Lung microvascular endothelial cell (primary cell): ENCODE measurements at places on chromosomes 6 and 20. TPM values are rescaled to one million over a fixed set of nuclear protein-coding genes. Genes with fewer than 3 reads are reported as not detected.

FLRT3 gene
- 0.87 and 3.4 TPM in 2 replicates for total RNA-seq

ERMARD gene
- 9.4 and 11.3 TPM in 2 replicates for total RNA-seq

GRCh38 chr20:43916881-43917371 lies 2.3 kb downstream of the TOX2 start:
- no peak for DNase-seq

GRCh38 chr6:167094820-167095637 lies 27.9 kb upstream of the CCR6 start:
- no peak for DNase-seq

ADTRP gene
- total RNA-seq: 0.20 and 0.87 TPM in 2 replicates

DNA sequence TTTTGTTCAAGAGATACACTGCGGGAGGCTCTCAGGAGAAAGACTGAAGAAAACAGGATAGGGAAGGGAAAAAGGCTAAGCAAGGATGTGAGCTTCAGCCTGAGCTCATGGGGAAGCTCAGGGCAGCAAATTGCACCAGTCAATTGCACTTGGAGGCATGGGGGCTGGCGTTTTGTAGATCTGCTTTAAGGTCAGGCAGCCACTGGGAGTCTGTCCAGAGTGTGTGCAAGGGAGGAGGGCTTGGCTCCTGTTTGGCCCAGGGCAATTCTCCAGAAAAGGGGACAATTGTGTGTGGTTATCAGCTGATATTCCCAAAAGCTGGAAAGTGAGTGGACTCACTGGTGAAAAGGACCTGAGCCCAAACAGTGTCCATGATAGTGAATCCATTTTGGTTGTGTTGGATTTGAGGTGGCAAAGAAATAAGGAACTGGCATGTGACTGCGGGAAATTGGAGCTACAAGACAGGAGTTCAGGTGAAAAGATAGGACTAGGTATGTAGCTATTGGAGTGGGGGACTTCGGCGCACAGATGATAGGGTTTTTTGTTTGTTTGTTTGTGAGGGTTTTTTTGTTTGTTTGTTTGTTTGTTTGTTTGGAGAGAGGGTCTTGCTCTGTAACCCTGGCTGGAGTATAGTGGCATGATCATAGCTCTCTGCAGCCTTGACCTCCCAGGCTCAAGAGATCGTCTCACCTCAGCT lies 22.3 kb upstream of the IER3 start:
- no peak for DNase-seq
